ENCODE measurements at places on chromosomes 2 and 18. TPM values are rescaled to one million over a fixed set of nuclear protein-coding genes. Genes with fewer than 3 reads are reported as not detected.

- no peak for DNase-seq
These were observed 208.5 kb downstream of the SH3BP4 start for GRCh38 chr2:235160281-235160810.

IL1RN gene
- not detected for total RNA-seq

CCT4 gene
- total RNA-seq: 429 TPM

VSNL1 gene
- 32.8 TPM for total RNA-seq

UGT1A4 gene
- total RNA-seq: not detected

Data from H7 (cell line).